Effector memory CD4-positive, alpha-beta T cell (primary cell): ENCODE measurements at places on chromosomes 7 and 10.
A peak's percentile ranks its signal among the peaks of the same experiment; 100 is the strongest.

DNA sequence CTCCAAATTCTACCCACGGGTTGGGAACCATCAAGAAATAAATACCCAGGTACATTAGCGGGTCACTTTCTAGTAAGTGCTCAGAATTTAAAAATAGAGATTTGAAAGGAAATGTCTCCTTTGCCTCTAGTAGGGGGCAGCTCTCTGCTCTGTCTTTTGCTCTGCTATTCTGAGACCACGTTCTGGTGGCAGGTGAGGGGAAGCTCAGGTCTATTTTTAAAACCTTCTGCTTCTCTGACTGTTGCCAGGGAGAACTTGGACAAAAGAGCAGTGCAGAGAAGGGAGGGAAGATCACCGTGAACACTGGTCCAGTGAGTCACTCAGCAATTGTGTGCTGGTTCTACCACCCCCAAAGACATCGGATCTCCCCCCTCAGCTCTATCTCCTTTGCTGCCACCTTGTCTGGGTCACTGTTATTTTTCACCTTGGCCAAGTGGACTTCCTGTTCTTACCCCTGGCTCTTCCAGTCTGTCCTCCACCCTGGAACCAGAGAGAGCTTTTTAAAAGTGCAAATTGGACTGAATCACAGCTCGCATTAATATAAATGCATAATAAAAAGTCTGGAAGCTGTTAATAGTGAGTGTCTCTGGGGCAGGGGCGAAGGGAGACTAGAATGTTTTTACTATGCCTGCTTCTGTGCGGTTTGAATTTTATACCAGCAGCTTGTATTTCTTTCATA is 72.4 kb upstream of the LOXL4 start:
- no peaks in the 10 kb centered on the region for H3K4me1 ChIP-seq
- H3K27me3 ChIP-seq: no peaks in the 10 kb centered on the region
- DNase-seq: no peak
- no peak overlapping the region for H3K27ac ChIP-seq

- no peaks in the 10 kb centered on the region for H3K4me1 ChIP-seq
- H3K27me3 ChIP-seq: no peaks in the 10 kb centered on the region
- no peak for DNase-seq
Observed at GRCh38 chr7:140031364-140031763, 31.4 kb downstream of the PARP12 start.

DNA sequence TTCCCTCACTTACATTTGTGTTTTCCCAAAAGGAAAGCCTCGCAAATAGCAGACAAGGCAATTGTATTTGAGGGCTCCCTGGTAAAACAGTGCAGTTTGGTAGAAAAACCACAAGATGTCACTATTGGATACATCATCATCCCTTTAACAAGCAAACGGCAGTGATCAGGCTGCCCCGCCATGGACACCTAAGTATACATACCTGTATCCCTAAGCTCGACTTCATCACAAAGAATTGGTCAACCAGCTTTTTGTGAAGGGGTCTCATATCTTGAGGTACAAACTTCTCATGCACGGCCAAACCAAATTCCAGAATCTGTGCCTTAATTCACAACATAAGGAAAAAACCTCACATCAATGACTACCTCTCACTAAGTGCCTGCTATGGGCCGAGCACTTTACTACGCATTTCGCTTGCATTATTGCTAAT is 179.5 kb upstream of the IMMP2L start:
- no peaks in the 10 kb centered on the region for H3K27me3 ChIP-seq
- peak; percentile 6 for DNase-seq
- no peak overlapping the region for H3K4me3 ChIP-seq
- H3K27ac ChIP-seq: no peak overlapping the region

- no peaks in the 10 kb centered on the region for H3K27me3 ChIP-seq
- no peaks in the 10 kb centered on the region for H3K4me1 ChIP-seq
- H3K36me3 ChIP-seq: no peaks in the 10 kb centered on the region
- no peak overlapping the region for H3K27ac ChIP-seq
Observed at GRCh38 chr7:93914581-93915066, 6.9 kb upstream of the GNG11 start.

DNA sequence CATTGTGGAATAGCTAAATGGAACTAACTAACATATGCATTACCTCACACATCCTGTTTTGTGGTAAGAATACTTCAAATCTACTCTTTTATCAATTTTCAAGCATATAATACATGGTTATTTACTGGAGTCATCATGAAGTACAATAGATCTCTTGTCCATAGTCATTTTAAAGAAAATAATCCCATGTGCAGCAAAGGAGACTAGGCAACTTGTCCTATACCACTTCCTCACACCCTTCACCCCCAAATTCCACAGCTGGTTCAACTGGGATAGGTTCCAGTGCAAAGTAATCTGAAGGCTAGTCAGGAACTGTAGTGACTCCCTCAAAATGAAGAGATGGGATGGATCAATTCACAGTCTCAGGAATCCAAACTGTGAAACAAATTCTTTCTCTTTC is 176.1 kb downstream of the SGMS1 start:
- no peak for DNase-seq
- H3K36me3 ChIP-seq: no peaks in the 10 kb centered on the region
- H3K27me3 ChIP-seq: no peaks in the 10 kb centered on the region
- no peak overlapping the region for H3K4me3 ChIP-seq
- peaks cover 3% of the 10 kb centered on the region for H3K4me1 ChIP-seq
